ENCODE measurements at places on chromosomes 5 and 9.

DNA sequence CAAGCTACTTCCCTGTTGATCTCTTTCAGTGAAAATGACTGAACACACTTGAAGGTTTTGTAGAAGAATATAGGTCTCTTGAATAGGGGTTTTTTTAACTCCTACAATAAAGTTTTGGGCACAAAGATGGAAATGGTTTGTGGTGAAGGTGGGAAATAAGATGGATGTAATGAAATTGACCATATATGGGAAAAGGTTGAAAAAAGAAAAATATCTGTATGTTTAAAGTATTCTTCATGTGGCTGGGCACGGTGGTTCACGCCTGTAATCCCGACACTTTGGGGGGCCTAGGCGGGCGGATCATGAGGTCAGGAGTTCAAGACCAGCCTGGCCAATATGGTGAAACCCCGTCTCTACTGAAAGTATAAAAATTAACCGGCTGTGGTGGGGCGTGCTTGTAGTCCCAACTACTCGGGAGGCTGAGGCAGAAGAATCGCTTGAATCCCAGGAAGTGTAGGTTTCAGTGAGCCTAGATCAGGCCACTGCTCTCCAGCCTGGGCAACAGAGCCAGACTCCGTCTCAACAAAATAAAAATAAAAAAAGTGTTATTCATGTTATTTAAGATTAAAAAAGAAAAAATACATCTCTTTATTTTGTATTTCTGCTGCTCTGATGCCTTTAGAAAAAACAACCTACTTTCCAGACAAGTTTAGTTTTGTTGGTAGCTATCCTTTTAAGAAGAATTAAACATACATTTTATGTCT is 2.2 kb downstream of the RBM27 start:
- DNase-seq, result no peak

GRCh38 chr5:150394131-150394530 is 18.6 kb downstream of the CD74 start:
- no peak for DNase-seq

DNA sequence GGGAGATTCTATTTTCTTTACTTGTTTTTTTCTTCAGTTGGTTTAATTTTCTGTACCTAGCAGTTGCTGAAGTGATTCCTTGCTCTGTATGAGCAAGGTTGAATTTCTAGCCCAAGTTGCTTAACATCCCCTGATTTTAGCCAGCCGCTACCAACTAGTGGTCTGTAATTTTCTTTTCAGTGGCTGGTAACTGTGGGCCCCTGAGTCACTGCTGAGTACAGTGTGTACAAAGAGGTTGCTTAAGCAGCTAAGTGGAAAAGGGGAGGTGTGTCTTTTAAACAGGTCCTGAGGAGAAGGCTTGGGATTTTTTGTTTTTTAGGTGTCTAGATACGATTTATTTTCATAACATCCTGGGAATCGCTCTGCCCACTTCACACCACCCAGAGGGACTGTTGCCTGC is 254.7 kb downstream of the NR3C1 start:
- DNase-seq, result no peak

DNA sequence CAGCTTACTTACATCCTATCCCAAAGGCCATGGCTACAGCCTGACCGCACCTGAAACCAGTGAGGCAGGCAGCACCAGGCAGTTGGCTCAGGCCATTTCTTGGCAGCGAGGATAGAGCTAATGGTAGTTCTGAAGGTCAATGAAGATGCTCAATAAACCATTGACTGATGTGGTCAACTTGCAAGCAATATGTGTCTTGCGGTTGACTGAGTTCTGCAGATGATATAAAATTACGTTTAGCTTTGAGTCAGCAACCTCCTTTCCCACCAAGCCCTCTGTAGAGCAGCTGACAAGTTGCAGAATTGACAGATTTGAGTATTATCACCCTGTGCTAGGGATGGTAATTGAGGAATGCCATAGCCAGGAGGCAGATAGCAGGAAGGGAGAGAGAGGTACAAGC is 189.0 kb upstream of the PUM3 start:
- no peak for DNase-seq

GRCh38 chr5:38768412-38769211 is 77.2 kb upstream of the OSMR start:
- DNase-seq, result no peak
